T-helper 2 cell treated with Interferon-gamma antibody and Interleukin-4, amounts not matched to agents 100 ng/mL and 5 ng/mL, for 36 hours (primary cell): ENCODE measurements at places on chromosomes 2 and 18. TPM values are rescaled to one million over a fixed set of nuclear protein-coding genes. Genes with fewer than 3 reads are reported as not detected.

IGFBP5 gene
- total RNA-seq: not detected in 2 replicates

PJVK gene
- total RNA-seq: 1.7 and 2.3 TPM in 2 replicates

CYBRD1 gene
- 2.0 and 2.7 TPM in 2 replicates for total RNA-seq

ACTR1B gene
- 77.0 and 77.9 TPM in 2 replicates for total RNA-seq

SOX11 gene
- not detected in 2 replicates for total RNA-seq

ZNF521 gene
- not detected in 2 replicates for total RNA-seq

GREB1L gene
- total RNA-seq: not detected in 2 replicates

SLC4A3 gene
- not detected in 2 replicates for total RNA-seq

DYSF gene
- not detected in 2 replicates for total RNA-seq

DGKD gene
- total RNA-seq: 68.6 and 75.6 TPM in 2 replicates

HRH4 gene
- 2.0 and 2.7 TPM in 2 replicates for total RNA-seq

CCNYL1 gene
- 7.1 and 7.4 TPM in 2 replicates for total RNA-seq

CDH2 gene
- total RNA-seq: 0.05 and 0.48 TPM in 2 replicates

PLGLB2 gene
- 4.4 and 5.2 TPM in 2 replicates for total RNA-seq

EFR3B gene
- 0.09 TPM in 2 replicates for total RNA-seq

ALPI gene
- total RNA-seq: not detected in 2 replicates

COL6A3 gene
- total RNA-seq: 0.52 and 0.80 TPM in 2 replicates

OR6B2 gene
- total RNA-seq: not detected in 2 replicates

LRRTM4 gene
- not detected in 2 replicates for total RNA-seq

IL1F10 gene
- total RNA-seq: not detected in 2 replicates

TMEM131 gene
- total RNA-seq: 34.7 and 40.1 TPM in 2 replicates

CNTNAP5 gene
- total RNA-seq: not detected in 2 replicates

TMEM237 gene
- total RNA-seq: 19.9 and 24.1 TPM in 2 replicates

DNAJC5G gene
- total RNA-seq: not detected in 2 replicates

UGT1A8 gene
- total RNA-seq: not detected in 2 replicates

PSMA8 gene
- total RNA-seq: 1.6 and 1.7 TPM in 2 replicates

ABHD3 gene
- 50.5 and 53.6 TPM in 2 replicates for total RNA-seq

IL36B gene
- not detected in 2 replicates for total RNA-seq

MPHOSPH10 gene
- total RNA-seq: 39.6 and 43.1 TPM in 2 replicates

CXCR2 gene
- total RNA-seq: 0.39 and 1.3 TPM in 2 replicates

POMC gene
- 3.0 and 4.1 TPM in 2 replicates for total RNA-seq

C2orf80 gene
- total RNA-seq: not detected in 2 replicates

SPC25 gene
- total RNA-seq: 36.2 and 36.6 TPM in 2 replicates

CFAP65 gene
- total RNA-seq: not detected in 2 replicates

AQP12B gene
- total RNA-seq: not detected in 2 replicates

KLHL14 gene
- not detected in 2 replicates for total RNA-seq

EHD3 gene
- 1.8 and 1.9 TPM in 2 replicates for total RNA-seq

CCDC74B gene
- total RNA-seq: 0.43 and 0.82 TPM in 2 replicates

NT5DC4 gene
- not detected in 2 replicates for total RNA-seq

CD207 gene
- total RNA-seq: not detected in 2 replicates

SERPINB3 gene
- total RNA-seq: not detected in 2 replicates

CSRNP3 gene
- total RNA-seq: not detected in 2 replicates

HOXD12 gene
- total RNA-seq: not detected in 2 replicates

CKAP2L gene
- total RNA-seq: 43.2 and 49.6 TPM in 2 replicates

NEU2 gene
- not detected in 2 replicates for total RNA-seq
